ENCODE measurements at places on chromosomes 6 and 20.

- DNase-seq = no peak
Observed at GRCh38 chr6:24408719-24409410, 6.1 kb downstream of the MRS2 start.

GRCh38 chr6:72216222-72217068 lies 330.1 kb downstream of the RIMS1 start:
- no peak for DNase-seq

DNA sequence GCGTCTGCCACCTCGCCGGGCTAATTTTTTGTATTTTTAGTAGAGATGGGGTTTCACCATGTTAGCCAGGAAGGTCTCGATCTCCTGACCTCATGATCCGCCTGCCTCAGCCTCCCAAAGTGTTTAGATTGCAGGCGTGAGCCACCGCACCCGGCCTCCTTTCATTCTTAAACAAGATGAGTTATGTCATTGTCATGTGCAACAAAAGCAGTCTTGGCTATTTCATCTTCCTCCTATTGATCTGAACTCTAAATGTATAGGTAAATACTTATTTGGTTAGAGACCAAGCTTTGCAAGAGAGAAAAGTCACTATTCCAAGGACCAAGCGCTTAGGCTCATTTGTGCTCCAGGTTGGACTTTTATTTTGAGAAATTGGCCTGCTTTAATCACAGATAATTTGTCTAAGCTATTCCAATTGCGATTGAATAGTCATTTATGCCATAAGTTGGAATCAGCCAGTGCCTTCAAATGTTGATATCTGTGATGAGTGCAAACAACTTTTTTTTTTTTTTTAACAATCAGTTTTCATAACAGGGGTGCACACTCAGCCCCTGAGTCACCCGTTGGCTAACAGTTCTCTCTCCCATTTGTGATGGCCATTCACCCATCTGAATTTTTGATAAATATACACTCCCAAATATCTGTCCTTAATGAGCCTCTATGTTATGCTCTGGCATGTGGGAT lies 167.3 kb downstream of the BCAS1 start:
- DNase-seq = no peak

- peak; percentile 29 for DNase-seq
Observed at GRCh38 chr6:163170294-163170883, 244.1 kb upstream of the QKI start.

DNA sequence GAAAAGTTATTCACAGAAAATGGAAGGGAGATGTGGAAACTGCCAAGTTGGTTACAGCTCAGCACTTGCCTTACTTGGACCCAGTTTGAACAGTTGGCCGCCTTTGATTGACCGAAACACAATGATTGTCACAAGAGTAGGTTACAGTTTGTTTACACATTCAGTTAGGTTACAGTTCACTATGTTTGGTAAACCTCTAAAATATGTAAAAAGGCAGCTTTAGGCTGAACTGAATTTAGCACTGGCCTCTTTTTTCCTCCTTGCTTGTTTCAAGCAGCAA lies 116.2 kb downstream of the OLIG3 start:
- no peak for DNase-seq

DNA sequence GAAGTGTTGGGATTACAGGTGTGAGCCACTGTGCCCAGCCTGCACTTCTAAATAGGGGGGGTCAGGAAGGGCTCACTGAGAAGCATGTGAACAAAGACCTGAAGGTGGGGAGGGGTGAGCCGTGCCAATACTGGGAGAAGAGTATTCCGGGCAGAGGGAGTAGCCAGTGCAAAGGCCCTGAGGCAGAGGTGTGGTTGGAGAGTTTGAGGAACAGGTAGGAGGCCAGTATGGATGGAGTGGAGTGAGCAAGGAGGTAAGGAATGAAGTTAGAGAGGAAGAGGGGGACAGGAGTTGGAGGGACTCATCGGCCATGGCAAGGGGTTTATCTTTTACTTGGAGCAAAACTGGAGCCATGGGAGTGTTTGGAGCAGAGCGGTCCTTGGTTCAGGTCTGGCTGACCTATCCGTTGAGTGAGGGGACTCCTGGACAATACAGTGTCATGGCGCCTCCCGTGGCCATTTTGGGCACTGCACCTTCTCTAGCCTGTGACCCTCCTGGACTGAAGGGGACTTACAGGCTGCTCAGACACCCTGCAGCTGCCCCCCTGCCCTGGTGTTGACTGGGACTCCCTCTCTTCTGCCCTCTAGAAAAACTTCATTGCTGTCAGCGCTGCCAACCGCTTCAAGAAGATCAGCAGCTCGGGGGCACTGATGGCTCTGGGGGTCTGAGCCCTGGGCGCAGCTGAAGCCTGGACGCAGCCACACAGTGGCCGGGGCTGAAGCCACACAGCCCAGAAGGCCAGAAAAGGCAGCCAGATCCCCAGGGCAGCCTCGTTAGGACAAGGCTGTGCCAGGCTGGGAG lies 12.1 kb downstream of the FOXS1 start:
- no peak for DNase-seq

GRCh38 chr6:52522655-52523054 lies 54.2 kb downstream of the TRAM2 start:
- DNase-seq = no peak

DNA sequence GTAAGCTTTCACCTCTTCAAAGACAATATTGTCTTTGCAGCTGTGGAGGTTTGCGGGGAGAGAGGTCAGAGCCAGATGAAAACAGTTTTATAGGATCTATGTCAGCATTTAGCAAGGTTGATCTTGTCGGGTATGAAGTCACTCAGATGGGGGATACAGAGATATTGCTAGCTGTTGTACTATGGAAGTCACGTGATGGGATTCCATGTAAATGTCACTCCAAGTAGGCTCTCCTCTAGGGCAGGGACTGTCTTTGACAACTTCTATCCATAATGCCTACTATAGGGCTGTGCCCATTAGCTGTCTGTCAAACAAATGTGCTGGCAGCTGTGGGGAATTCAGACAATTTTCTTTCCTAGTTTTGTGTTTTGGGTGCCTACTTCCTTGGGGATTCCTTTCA lies 54.8 kb downstream of the HECA start:
- DNase-seq = no peak

GRCh38 chr6:28898710-28898965 lies 25.1 kb downstream of the TRIM27 start:
- DNase-seq = no peak

DNA sequence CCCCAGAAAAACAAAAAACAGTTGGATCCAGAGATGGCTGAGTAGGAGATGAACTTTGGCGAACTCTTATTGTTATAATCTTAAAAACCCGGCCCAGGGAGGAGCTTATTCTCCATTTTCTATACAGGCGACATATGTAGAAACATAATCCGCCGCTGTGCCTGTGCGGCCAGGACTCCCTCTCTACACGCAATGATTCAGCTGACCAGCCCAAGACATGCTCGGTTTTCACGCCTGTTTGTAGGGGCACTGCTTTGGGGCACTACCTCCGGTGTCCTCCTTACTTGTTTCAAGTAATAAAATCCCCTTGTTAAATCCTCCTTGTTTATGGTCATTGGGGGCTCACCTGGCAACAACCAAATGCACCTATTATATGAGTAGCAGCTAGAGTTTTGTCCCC lies 89.9 kb downstream of the SEL1L2 start:
- no peak for DNase-seq

GRCh38 chr20:63086421-63087235 lies 79.9 kb upstream of the BHLHE23 start:
- DNase-seq = no peak

DNA sequence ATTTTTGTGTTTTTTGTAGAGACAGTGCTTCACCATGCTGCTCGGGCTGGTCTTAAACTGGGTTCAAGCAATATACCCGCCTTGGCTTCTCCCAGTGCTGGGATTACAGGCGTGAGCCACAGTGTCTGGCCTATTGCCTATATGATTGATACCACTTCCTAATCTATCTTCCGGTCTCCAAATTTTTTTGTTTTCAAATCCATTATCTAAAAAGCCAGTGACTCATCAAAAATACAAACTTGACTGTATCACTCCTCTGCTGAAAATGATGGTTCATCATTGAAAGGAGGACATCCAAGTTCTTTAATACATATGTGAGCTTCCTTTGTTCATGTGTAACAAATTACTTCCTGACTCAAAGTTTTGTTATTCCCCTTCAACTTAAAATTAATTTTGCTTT lies 35.5 kb downstream of the FAM8A1 start:
- no peak for DNase-seq

GRCh38 chr20:1862663-1863053 lies 32.5 kb upstream of the SIRPA start:
- DNase-seq = no peak

- DNase-seq = no peak
Observed at GRCh38 chr20:23488996-23489395, 1.9 kb upstream of the CST8 start.

GRCh38 chr20:8209061-8209460 lies 77.0 kb downstream of the PLCB1 start:
- no peak for DNase-seq

DNA sequence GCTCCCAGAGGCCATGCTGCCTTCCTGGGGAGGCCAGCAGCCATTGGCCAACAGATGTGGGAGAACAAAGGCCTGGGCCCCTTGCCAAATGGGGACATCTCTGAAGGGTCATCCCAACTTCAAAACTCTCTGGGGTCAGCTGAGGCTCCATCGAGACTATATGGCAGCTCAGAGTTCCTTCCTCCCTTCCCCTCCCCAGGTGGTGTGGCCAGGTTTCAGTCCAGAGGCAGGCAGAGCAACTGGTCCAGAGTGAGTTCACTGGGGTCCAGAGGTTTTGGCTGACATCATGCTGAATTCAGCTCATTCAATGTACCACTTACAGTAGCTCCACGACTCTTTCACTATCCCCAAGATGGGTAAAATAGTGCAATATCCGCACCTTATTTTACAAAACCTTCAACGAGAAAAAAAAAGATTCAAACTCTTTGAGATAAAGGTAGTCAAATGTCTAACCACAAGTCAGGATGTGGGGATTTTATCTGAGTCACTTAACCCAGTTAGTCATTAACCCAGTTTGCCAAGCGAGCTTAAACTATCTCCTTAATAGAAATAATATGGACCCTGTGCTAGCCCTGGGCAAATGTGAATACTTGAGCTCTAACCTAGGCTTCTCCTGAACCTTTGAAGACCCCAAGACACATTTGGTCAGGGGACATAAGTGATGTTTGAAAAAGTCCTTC lies 108.4 kb upstream of the PLEKHG1 start:
- peak; percentile 28 for DNase-seq

GRCh38 chr6:157607317-157608109 lies 215.5 kb upstream of the SNX9 start:
- DNase-seq = no peak

- no peak for DNase-seq
Observed at GRCh38 chr6:93319304-93319703, 100.1 kb downstream of the EPHA7 start.

DNA sequence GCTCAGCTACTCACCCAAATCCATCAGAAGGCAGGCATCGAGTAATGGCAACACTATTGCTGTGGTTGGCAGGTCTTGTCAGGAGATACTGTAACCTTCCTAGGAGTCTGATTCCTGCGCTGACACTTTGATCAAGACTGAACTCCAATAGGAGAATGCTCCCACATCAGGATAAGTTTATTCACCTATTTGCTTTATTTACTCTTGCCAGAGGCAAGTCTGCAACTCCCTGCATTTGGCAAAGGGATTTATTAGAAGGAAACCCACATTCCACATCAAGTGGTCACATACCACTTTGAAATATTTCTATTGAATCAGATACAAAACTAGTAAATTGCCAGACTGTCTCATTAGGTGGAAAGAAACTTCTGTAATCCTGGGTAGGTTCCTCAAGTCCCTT lies 43.5 kb downstream of the ZFAND3 start:
- no peak for DNase-seq

GRCh38 chr20:4112481-4113421 lies 97.4 kb upstream of the RNF24 start:
- DNase-seq = no peak

GRCh38 chr6:94636780-94637385 lies 940.5 kb upstream of the MANEA start:
- no peak for DNase-seq

- no peak for DNase-seq
Observed at GRCh38 chr6:4939241-4939640, 64.6 kb downstream of the RPP40 start.

DNA sequence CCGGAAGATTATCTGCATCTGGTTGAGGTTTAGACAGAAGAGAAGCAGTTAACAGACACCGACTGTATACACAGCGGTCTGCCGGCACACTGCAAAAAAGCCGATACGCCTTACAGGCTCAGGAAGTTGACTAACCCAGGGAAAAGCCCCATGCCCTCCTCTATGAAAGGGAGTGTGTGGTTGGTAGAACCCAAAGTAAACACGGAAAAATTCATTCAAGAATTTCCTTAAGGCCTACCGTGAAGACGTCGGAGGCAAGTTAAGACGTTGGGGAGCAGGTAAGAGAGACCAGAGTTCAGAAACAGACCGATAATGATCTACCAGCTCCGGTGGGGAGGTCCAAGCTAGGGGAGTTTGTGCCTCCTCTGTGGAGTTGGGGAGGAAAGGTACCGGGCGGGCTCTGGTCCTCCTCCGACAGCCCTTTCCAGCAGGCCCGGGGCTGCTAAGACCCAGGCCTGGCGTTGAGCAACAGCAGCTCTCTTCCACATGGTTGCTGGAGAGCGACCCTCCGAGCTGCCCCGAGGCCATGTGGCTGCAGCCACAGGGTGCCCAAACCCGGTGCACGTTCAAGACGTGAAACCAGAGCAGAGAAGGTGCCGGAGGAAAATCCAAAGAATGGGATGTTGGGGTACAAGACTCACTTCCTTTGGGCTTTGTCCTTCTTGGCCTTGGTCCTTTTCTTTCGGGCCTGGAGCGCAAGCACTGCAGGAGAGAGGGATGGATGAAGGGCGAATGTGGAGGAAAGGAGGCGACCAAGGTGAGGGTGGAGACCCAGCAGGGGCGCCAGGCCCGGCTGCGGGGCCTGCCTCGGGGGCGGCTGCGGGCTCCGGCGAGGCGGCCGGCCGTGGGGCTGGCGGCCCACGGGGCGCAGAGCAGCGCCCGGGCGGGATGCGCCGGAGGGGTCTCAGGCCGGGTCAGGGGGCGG lies 809 bp downstream of the SRPK1 start:
- peak; percentile 37 for DNase-seq

GRCh38 chr6:63941747-63942470 lies 306.3 kb downstream of the PHF3 start:
- no peak for DNase-seq

DNA sequence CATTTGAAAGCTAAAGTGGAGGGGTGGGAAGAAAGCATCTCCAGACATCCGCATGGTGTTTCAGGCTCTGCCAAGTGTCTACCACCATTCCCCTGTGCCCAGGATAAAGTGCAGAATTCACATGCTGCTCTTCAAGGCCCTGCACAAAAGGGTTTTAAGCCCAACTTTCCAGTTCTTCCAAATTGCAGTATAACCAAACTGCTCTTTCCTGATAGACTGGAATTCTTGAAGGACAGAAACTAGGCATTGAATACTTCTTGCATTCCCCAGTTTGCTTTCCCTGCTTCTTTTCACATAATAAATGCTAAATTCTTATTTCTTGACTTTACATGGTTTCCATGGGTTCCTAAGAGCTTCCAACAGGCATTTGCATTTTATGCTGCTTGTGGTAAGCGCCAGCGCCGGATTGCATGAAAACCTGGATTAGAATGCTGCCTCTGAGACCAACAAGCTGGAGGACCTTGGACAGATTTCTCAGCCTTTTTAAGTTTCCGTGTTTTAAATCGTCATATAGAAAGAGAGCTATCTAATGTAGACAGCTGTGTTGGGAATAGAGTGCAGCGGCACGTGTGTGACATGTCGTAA lies 7.9 kb downstream of the SOX4 start:
- no peak for DNase-seq
